Esophagus muscularis mucosa (tissue), 4 donors: ENCODE measurements at places on chromosomes 12 and 14. TPM values are rescaled to one million over a fixed set of nuclear protein-coding genes. Genes with fewer than 3 reads are reported as not detected.

TMEM63C gene
- total RNA-seq, result 5.0 TPM

KRT72 gene
- not detected for total RNA-seq

FOXG1 gene
- total RNA-seq, result 1.2 TPM

KRT5 gene
- total RNA-seq, result 0.46 TPM

SPATA7 gene
- 22.9 TPM for total RNA-seq

EDDM3A gene
- total RNA-seq, result not detected

SDR9C7 gene
- total RNA-seq, result not detected

KRT77 gene
- not detected for total RNA-seq

RAPGEF3 gene
- 48.2 TPM for total RNA-seq

PTPRB gene
- 34.5 TPM for total RNA-seq

FGF6 gene
- not detected for total RNA-seq

EIF2S3B gene
- 0.17 TPM for total RNA-seq

GALNT8 gene
- 1.3 TPM for total RNA-seq

HOXC10 gene
- total RNA-seq, result not detected

GON7 gene
- total RNA-seq, result 12.4 TPM

DDX54 gene
- 52.7 TPM for total RNA-seq

CDKN3 gene
- 0.65 TPM for total RNA-seq

SPX gene
- total RNA-seq, result 0.40 TPM

RPS6KL1 gene
- 5.8 TPM for total RNA-seq

RNU6-7 gene
- total RNA-seq, result not detected

OTX2 gene
- total RNA-seq, result not detected

EML5 gene
- 3.7 TPM for total RNA-seq

GPR162 gene
- total RNA-seq, result 3.7 TPM

HELB gene
- total RNA-seq, result 5.0 TPM

DNAJC22 gene
- total RNA-seq, result not detected

PZP gene
- not detected for total RNA-seq

SLC6A15 gene
- total RNA-seq, result 0.40 TPM

SRRM4 gene
- not detected for total RNA-seq

AQP6 gene
- total RNA-seq, result not detected

RBP5 gene
- total RNA-seq, result 0.66 TPM

PGF gene
- total RNA-seq, result 16.7 TPM

SPTB gene
- 1.8 TPM for total RNA-seq

POTEM gene
- total RNA-seq, result not detected
